ENCODE measurements at places on chromosomes 5 and 9.

- DNase-seq = peak; percentile 58
Observed at GRCh38 chr9:27548055-27548741, 18.6 kb upstream of the MOB3B start.

DNA sequence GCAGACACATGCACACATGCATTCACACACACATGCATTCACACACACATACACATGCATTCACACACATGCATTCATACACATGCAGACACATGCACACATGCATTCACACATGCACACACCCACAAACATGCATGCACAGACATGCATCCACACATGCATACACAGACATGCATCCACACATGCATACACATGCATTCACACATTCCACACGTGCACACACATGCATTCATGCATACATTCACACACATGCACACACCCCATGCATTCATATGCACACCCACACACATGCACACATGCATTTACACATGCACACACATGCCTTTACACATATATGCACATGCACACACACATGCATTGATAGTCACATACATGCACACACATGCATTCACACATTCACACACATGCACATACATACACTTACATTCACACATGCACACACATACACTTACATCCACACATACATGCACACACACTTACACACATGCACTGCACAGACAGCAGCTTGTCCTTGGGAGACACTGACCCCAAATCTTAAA, 106.4 kb downstream of the COL5A1 start:
- no peak for DNase-seq

DNA sequence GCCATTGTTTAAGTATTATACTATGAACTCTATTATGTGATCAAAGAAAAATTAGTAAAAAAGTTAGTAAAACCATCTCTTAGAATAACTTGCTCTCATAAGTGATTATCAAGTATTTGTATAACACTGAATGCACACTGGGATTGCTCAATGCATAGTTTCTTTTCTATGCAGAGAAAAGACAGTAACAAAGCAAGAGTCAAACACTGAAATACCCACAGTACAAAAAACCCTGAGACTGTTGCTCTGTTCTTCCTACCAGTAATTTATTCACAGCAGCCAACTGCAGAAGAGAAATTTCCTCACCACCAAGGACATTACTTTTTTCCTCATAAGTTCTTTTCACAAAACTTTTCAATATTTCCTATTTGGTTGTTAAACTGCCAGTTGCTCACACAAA, 634.4 kb downstream of the DTWD2 start:
- no peak for DNase-seq

DNA sequence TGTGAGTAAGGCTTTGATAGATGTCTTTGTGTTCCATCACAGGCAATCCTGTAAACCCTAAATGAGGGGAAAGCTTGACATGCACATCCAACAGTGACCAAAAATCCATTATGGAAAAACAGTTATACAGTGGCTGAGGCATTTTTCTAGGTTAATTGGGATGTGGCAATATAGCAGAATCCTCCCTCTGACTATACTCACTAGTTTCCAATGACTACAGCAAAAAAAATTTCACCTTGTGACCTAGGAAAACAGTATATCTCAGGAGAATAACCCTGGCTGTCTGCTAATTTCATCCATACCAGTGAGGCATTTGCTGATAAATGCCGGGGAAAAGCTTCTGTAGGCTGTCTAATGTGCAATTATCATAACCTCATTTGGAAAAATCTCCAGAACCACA, 49.9 kb upstream of the SNCAIP start:
- DNase-seq = peak; percentile 23

GRCh38 chr5:66680804-66681203, 84.6 kb downstream of the MAST4 start:
- no peak for DNase-seq

All from astrocyte of the spinal cord (primary cell).